ENCODE measurements at places on chromosomes 4 and X. TPM values are rescaled to one million over a fixed set of nuclear protein-coding genes. Genes with fewer than 3 reads are reported as not detected.

- no peak for DNase-seq
Observed at GRCh38 chr4:1169691-1170096, 2.7 kb downstream of the SPON2 start.

DNA sequence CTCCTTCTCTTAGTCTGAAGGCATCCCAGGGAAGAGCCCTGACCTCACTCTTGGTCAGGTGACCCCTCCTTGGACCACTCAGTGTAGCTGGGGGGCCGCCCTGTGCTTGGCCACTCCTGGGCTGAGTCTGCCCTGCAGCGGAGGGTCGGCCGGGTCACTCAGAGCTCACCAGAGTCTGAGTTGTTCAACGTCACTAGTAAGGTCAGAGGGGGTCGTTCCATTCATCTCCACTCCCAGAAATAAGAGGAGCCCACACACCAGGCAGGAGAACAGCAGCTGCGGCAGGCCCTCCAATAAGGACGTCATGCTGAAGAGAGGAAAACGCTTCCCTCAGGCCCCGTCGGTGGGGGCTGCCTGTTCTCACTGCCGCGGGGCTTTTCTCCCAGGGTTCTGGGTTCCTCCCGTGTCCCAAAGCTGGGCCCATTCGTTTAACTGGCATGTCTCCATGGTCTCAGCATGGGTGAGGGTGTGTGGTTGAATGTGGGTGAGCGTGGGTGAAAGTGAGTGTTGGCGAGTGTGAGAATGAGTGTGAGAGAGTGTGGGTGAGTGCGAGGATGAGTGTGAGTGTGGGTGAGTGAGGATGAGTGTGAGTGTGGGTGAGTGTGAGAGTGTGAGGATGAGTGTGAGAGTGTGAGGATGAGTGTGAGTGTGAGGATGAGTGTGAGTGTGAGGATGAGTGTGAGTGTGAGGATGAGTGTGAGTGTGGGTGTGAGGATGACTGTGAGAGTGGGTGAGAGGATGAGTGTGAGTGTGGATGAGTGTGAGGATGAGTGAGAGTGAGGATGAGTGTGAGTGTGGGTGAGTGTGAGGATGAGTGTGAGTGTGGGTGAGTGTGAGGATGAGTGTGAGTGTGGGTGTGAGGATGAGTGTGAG, 47.7 kb downstream of the ING2 start:
- DNase-seq: no peak

DNA sequence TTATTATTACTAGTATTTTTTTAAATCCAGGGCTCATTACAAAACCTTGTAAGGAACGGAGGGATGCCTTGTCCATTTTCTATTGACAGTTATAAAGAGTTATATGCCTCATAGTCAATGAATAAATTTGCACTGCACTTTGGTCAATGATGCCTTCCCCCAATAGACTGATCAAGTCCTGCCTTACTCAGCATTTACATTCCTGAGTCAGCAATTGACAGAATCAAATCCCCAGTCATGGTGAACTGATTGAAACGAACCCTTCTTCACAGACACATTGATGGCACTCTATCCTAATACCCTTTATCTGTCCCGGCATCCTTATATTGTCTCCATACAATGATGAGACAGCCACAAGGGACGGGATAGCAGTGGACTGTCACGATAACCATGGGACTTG, 213.2 kb downstream of the NLGN4X start:
- DNase-seq: no peak

- DNase-seq: no peak
Observed at GRCh38 chr4:10530137-10530786, 73.0 kb upstream of the ZNF518B start.

GRCh38 chr4:126776361-126776760, 856.4 kb upstream of the INTU start:
- no peak for DNase-seq

DNA sequence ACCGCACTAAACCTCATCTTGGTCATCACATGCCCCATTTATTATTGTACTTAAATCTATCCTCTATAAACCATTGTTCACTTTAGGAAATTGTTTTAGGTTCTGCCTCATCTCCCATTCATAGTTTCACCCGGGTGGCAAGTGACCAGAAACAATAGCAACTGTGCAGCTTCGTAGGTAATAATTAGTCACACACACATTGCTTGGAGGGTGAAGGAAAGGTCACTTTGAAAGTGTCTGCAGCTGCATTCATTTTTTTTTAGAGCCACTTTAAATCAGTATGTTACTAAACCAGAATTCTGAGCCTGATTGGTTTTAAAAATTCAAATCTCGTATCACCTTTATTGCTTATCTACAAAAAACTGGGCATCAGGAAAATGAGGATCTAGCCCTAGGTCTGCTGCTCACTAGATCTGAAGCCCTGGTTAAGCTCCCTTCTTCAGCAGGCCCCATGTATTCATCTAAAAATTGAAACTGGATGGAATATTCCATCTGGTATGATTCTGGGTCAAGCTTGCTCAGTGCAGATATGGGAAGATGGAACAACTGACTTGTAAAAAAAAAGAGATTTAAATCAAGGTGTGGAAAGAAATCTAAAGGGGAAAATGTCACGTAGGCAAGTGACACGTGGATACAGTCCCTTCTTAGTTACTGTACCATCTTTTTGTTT, 62.4 kb downstream of the LIMCH1 start:
- no peak for DNase-seq

GRCh38 chrX:30253257-30253656, 6.3 kb downstream of the MAGEB1 start:
- no peak for DNase-seq

DNA sequence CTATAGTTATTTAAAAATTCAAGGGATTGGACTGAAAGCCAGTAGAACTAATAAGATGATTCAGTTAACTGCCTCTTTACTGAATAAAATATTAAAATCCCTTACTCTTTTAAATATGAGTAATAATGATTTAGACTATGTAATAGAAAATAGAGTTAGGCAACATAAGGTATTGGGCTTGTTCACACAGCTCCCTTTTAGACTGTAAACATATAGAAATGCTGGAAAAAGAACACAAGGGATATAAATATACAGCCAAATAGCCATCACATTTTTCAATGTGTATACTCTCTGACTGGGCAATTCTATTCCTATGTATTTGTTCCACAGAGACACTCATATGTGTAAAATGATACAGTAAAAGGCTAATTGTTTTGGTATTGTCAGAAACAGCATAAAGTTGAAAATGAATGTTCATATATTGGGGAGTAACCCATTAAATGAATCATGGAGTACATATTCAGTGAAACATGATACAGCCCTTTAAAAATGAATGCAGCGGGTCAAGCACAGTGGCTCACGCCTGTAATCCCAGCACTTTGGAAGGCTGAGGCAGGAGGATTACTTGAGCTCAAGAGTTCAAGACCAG, 129.8 kb downstream of the TBC1D19 start:
- DNase-seq: no peak

DNA sequence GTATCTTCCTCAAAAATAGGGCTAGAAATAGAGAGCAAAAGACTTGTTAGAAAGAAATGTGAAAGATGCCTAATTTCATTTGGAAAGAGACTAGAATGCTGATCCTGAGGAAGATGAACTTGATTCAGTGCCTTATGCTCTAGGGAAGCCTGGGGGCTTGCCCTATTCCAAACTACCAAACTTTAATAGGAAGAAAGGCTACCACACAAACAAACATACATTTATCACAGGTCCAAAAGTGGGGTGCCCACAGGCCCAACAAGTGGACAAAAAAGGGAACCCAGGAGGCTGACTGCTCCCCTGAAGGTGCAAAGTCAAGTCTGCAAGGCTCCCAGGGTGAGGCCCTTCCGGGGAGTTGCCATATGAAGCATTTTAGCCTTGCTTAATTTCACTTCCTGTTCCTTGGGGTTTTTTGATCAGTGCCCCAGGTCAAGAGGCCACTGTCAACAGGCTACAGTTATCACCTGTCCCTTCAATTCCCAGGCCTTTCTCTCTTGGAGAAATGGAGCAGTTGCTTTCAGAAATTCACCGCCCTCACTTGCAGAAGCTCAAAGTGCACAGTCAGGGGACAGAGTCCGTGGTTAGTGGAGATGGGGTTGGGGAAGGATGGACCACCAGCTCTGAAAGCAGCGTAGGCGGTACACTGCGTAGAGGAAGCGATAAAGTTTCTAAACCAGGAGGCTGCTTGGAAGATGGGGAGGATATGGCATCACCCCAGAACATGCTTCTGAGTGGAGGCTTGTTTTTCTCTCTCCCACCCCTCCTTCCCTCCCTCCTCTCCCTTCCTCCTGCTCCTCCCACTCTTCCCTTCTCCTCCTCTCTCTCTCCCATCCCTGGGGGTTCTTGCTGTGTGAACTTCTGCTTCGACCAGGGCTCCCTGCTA, 36.4 kb downstream of the TMEM154 start:
- DNase-seq: peak; percentile 6

DNA sequence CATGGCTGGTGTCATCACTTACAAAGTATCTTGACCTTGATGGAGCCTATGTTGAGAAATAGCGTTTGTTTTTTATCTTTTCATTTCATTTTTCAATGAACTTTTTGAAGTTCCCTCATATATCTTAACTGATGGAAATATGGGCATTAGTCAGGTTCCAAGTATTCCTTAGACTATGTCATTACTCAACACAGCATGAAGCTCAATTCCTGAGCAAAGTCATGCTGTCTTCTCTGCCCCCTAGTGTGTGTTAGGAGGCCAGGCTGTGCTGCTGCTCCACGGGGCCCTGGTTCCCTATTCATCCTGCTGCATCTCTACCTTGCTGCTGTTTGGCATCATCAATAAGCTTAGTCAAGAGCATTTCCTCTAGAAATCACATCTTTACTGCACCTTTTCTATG, 40.9 kb downstream of the GPR143 start:
- no peak for DNase-seq

- no peak for DNase-seq
Observed at GRCh38 chr4:145870155-145871020, 68.2 kb downstream of the ZNF827 start.

- no peak for DNase-seq
Observed at GRCh38 chr4:72604324-72604723, 35.3 kb upstream of the ADAMTS3 start.

DNA sequence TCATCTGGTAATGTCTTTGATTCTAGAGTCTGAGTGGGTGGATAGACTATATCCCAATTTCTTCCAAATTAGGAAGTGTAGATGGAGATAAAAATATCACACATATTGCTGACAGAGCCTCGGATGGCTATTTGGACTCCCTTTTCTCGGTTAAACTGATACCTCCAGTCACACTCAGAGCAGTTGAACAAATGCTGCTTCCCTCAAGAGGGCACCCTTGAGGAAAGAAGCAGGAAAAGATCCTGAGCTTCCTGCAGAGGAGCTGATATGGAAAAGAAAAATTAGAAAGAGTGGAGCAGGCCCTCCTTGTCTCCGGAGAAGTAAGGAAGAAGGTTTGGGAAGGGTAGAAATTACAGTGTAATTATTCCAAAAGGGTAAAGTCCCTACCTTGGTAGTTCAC, 96.2 kb upstream of the CCSER1 start:
- DNase-seq: no peak

GRCh38 chr4:86837691-86838503, 11.3 kb downstream of the SLC10A6 start:
- no peak for DNase-seq

DNA sequence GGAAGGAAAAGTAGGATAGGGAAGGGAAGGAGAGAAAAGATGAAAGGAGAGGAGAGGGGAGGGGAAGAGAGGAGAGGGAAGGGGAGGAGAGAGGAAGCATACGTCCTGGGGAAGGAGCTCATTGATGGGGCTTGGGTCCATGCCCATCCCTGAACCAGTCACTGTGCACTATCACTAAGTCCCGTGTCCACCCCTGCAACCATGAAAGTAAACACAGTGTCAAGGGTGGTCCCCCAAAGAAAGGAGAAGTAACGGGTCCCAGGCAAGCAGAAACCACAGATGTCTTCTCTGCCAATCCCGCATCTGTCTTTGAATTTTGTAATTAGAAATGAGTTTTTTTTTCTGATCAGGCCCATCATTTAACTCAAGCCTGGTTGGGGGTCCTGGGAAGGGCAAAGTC, 55.2 kb downstream of the LGI2 start:
- DNase-seq: no peak

GRCh38 chr4:111957997-111958396, 187.3 kb upstream of the FAM241A start:
- DNase-seq: no peak

GRCh38 chr4:168019019-168019651, 73.2 kb upstream of the ANXA10 start:
- no peak for DNase-seq

DNA sequence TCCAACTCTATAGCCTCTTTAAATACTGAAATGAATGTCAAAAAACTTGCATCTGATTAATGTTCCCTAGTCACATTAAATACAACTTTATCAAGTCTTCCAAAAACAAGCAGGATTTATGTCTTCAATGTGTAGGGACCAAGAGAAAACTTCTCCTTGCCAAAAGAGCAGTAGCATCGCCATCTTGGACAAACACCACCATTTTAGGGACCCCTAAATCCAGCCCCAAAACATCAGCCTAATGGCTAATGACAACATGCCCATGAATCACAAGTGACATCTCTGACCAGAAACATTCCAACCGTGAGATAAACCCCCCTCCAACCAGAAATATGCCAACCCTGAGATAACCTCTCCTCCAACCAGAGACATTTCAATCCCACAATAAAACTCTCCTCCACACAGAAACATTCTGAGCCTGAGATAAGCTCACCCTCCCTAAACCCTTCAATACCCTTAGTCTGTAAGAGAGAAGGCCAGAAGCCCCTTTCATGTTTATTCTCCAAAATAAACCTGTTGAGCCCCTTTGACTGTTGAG, 697.4 kb downstream of the TRAM1L1 start:
- no peak for DNase-seq

Gene SMPX
- total RNA-seq: not detected

Gene PCDH10
- not detected for total RNA-seq

Gene FAM9C
- total RNA-seq: not detected

Gene RHOXF1
- total RNA-seq: not detected

Gene CPLX1
- total RNA-seq: 0.16 TPM

Gene MAGEC2
- not detected for total RNA-seq

Gene FAM9B
- not detected for total RNA-seq

Gene NDP
- not detected for total RNA-seq

Gene CEP44
- total RNA-seq: 19.7 TPM

Gene AASDH
- total RNA-seq: 11.4 TPM

Gene LRRC66
- 0.06 TPM for total RNA-seq

Gene FAM47E
- total RNA-seq: not detected
